GM23338 (cell line): ENCODE measurements at places on chromosomes 13 and 19.

DNA sequence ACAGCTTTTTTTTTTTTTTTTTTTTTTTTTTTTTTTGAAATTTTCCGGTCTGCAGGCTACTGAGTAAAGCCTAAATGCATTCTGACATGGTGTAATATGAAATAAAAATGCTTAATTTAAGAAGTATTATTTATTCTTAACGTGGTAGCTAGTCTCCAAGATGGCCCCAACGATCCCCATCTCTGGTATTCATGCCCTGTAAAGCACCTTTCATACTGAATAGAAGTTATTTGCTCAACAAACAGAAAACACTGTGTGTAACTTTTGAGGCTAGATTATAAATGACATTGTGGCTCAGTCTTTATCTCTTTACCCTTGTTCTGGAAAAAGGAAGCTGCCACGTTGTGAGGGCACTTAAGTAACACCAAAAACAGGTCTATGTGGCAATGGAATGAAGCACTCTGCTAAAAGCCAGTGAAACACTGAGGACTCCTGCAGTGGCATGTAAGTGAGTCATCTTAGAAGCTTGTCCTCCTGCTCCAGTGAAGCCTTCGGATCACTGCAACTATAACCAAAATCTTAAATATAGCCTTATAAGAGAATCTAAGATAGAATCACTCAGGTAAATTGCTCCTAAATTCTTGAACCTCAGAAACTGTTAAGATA lies 128.7 kb downstream of the UGGT2 start:
- H3K36me3 ChIP-seq, result peaks cover 2% of the 10 kb centered on the region; the same call in 1 of the 2 replicates
- H3K4me3 ChIP-seq, result no peak overlapping the region
- peak; percentile 5 for DNase-seq
- no peak overlapping the region for H3K27ac ChIP-seq
- H3K4me1 ChIP-seq, result no peaks in the 10 kb centered on the region

DNA sequence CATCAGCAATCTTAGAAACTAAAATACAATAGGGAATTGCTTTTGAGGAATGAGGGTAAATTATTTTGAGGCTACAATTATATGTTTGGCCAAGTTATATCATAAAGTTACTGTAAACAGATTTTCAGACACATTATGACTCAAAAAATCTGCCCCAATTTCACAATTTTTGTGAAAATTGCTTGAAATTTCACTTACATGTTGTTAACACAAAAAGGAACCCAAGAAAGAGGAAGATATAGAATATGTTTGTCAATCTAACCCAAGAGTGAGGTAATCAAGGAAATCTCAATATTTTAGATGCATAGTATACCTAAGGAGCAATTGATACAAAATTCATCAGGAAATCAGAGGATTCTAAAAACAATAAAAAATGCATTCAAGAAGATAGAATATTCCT lies 73.9 kb upstream of the FNDC3A start:
- H3K4me1 ChIP-seq, result no peaks in the 10 kb centered on the region
- H3K27me3 ChIP-seq, result no peaks in the 10 kb centered on the region
- no peak for DNase-seq

GRCh38 chr13:73038064-73038463 lies 20.7 kb upstream of the KLF5 start:
- H3K36me3 ChIP-seq, result no peaks in the 10 kb centered on the region
- peaks cover 9% of the 10 kb centered on the region; the same call in 1 of the 2 replicates for H3K4me1 ChIP-seq
- no peak overlapping the region for H3K27ac ChIP-seq
- DNase-seq, result peak; percentile 16

- no peak overlapping the region for H3K4me3 ChIP-seq
- H3K36me3 ChIP-seq, result no peaks in the 10 kb centered on the region
- H3K4me1 ChIP-seq, result peaks cover 55% of the 10 kb centered on the region
These were observed 15.9 kb upstream of the SLC35E1 start for GRCh38 chr19:16587833-16588823.

GRCh38 chr13:30702006-30702405 lies 33.3 kb upstream of the ALOX5AP start:
- H3K4me3 ChIP-seq, result no peak overlapping the region
- no peak for DNase-seq
- H3K27ac ChIP-seq, result no peak overlapping the region
- H3K4me1 ChIP-seq, result peaks cover 3% of the 10 kb centered on the region; the same call in 1 of the 2 replicates
- H3K27me3 ChIP-seq, result no peaks in the 10 kb centered on the region

DNA sequence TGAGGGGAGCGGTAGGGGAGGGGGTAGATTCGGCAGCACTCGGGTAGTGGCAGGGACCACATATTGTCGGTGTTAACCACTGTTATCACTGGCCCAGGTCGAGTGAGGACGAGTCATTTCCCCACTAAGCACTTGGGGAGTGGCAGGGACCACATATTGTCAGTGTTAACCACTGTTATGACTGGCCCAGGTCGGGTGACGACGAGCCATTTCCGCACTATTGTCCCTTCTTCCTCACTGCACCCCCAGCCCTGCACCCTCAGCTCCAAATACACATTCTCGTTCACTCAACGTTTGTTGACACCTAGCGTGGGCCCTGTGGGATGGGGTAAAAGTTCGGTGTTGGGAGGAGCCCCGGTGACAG lies 467 bp upstream of the CLN5 start:
- H3K27ac ChIP-seq, result 0 out of 2 replicates have a peak overlapping the region, but pooled peaks have one; percentile 55
- no peaks in the 10 kb centered on the region for H3K27me3 ChIP-seq
- DNase-seq, result no peak
